ENCODE measurements at places on chromosomes 7 and 10. TPM values are rescaled to one million over a fixed set of nuclear protein-coding genes. Genes with fewer than 3 reads are reported as not detected.

TMEM236 gene
- total RNA-seq, result 4.6 TPM

IFIT1B gene
- 0.59 TPM for total RNA-seq

GRCh38 chr7:130379921-130380860 is at the start of gene CPA1:
CPA1 (plus strand) TSS chr7:130380494; CDS start chr7:130380521, 27 bp downstream.
- DNase-seq, result no peak
- H3K4me3 ChIP-seq, result no peak within 1 kb of the TSS
- no peak within 1 kb of the TSS for H3K27ac ChIP-seq
- H3K4me1 ChIP-seq, result peaks cover 8% of the 10 kb centered on the region

- no peak overlapping the region for H3K27ac ChIP-seq
- no peak for DNase-seq
These were observed 83.6 kb upstream of the LRRC4 start for GRCh38 chr7:128114806-128115205.

GRCh38 chr7:50470250-50471163 is 20.4 kb upstream of the FIGNL1 start:
- H3K36me3 ChIP-seq, result no peaks in the 10 kb centered on the region
- no peak overlapping the region for H3K4me3 ChIP-seq
- no peaks in the 10 kb centered on the region for H3K27me3 ChIP-seq
- H3K27ac ChIP-seq, result no peak overlapping the region
- peaks cover 7% of the 10 kb centered on the region for H3K4me1 ChIP-seq

Data from upper lobe of left lung (tissue), 6 donors.